ENCODE measurements at places on chromosomes 5 and 9.

- DNase-seq: no peak
These were observed 34.2 kb downstream of the IL31RA start for GRCh38 chr5:55885359-55885758.

GRCh38 chr5:104904561-104904960 lies 1342.0 kb upstream of the NUDT12 start:
- no peak for DNase-seq

GRCh38 chr5:167575330-167575729 lies 716.1 kb upstream of the WWC1 start:
- no peak for DNase-seq

DNA sequence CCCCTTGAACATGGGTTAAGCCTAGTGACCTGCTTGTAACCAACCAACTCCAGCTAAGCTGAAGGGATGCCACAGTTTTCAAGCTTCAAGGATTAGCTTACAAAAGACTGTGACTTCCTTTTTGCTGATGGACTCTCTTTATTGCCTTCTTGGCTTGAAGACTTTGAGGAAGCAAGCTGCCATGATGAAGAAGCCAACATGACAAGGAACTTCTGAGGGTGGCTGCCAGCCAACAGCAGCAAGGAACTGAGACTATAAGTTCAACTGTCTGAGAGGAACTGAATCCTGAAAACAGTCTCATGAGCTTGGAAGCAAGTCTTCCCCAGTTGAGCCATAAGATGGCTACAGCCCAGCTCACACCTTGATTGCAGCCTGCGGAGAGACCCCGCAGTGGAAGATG lies 116.1 kb upstream of the TAF11L2 start:
- no peak for DNase-seq

- DNase-seq: no peak
These were observed 33.9 kb downstream of the HACD4 start for GRCh38 chr9:20997503-20998076.

DNA sequence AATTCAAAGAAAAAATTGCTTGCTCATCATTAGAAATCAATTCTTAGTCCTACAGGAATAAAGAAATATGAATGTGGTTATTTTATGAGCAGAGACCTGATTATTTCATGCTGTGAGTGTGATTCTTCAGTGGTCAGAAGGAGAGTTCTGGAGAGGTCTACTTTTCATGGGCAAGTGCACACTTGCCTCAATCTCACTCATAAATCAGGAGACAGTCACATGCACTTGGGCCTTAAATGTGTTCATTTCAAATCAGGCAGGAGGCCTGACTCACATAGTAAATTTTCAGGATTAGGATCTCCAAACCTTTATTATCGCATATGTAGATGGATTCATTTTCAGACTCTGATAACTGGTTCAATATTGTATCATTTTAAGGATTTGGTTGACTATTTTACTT lies 323.2 kb upstream of the CCNH start:
- DNase-seq: no peak

GRCh38 chr9:131584858-131585257 lies 39.5 kb downstream of the PRRT1B start:
- no peak for DNase-seq

DNA sequence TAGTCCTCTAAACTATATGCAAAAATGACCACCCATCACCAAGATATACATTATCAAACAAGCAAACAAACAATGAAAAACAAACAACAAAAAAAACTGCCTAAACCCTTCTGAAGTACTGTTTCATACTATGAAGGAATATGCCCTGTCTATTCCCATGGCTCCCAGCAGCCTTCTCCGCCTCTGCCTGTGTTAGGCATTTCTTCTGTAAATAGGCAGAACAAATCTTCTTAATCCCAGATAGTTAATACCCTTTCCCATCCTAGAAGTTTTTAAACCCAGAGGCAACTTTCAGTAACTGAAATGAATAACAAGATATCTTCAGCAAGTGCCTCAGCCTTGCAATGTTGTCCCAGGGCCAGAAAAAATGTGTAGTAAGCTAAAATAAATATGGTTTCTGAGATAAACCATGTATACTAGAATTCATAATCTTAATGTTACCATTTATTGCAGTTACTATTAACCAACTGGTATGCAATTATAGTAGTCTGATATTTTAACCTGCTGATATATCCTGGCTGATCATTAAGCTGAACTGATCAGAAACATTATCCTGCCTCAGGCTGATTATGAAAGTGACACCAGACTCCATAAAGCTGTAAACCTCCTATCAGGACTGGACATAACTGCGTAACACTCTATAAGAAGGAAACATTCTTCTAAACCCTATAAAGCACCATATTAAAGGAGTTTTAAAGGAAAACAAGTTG lies 68.5 kb downstream of the ANKRD31 start:
- no peak for DNase-seq

GRCh38 chr9:23120630-23121029 lies 674.0 kb downstream of the DMRTA1 start:
- no peak for DNase-seq

GRCh38 chr9:93057042-93057702 lies 1.3 kb upstream of the SUSD3 start:
- no peak for DNase-seq

GRCh38 chr5:126137891-126138280 lies 285.3 kb upstream of the GRAMD2B start:
- DNase-seq: no peak

DNA sequence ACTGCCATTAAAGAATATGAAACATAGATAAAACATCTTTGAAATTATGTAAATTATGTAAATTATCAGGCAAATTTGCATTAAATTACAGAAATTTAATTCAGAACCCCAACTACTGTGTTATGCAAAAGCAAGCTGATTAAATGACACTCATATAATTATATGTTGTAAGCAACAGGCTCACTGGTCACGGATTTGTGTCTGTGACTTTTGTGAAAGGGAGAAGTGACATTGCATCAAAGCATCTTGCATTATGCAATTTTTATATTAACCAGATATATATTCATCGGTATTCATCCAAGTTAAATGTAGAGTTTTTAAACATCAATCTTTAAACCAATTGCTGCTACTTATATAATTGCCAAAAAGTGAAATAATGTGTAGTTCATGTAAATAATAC lies 13.0 kb upstream of the GLIPR2 start:
- DNase-seq: no peak

- DNase-seq: no peak
These were observed 106.2 kb downstream of the PRDM9 start for GRCh38 chr5:23613566-23613965.

DNA sequence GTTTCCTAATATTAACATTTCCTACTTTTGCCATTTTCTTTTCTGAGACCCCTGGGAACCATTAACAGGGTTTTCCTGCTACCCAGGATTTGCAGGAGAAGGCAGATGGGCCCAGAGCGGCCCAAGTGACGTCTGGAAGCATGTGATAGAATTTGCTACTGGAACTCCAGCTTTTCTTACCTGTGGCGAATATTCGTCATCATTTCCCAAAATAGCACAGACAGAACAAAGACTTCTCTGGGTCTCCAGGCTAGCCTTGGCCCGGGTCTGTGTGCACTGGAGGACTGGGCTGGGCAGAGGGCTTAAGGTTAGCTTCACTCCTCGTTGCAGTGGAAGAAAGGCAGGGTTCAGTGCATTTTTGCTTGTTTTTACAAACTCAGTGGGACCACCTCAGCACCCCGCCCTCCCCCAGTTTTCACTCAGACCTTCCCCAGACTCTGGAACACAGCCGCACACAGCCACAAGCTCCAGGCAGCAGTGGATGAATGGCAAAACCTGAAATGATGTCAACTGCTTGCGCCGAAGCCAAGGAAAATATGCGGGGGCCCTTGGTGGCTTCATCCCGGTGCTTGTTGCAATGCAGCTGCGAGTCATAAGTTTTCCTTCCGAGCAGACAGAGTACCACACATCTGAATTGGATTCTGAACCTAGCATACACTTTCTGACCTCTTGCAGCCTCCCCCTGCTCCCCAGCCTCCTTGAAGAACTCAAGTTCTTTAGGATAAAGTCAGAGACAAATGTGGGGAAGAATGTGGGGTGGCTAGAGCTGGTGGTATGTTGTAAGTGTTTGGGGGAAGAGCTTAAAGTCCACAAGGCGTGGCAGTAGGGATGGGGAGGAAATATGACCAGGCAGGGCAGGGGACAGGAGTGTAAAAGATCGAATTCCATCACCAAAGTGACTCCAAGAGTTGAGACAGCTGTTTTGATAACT lies 586.0 kb downstream of the CCDC171 start:
- no peak for DNase-seq

DNA sequence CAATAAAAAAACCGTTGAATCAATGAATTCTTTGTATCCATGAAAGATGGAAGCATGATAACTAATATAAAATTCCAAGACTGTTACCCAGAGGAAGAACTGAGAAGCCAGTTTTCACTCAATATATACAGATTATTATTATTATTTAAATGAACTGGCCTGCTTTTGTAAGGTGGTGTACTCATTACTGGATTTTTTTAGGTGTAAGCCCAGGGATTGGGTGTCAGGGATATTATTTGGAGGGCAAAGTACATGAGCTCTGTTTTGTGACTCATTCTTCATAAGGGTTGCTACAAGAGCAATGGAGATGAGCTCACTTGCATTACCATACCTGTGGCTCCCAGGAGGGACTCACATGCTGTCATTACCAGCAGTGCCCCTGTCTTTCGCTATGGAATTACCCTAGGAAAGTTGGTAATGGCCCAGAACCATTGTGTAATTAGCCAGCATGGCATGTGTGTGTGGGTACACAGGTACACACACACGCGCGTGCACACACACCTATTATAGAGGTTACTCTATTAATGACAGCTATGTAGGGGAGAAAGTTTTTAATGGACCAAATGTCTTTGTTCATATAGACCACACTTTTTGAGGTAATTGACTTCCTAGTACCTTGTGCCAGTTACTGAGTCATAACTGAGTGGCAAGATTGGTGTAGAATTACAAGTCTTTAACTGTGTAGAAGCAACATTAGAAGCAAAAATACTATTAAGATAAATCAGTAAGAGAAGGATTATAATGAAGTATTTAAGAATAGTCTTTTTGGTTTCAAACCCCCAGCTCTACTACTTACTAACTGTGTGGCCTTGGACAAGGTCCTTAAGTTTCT lies 143.4 kb downstream of the GDNF start:
- DNase-seq: no peak

GRCh38 chr5:18394443-18394804 lies 760.2 kb downstream of the TAF11L14 start:
- DNase-seq: no peak

- no peak for DNase-seq
These were observed 396.6 kb downstream of the TLR4 start for GRCh38 chr9:118100529-118101419.

DNA sequence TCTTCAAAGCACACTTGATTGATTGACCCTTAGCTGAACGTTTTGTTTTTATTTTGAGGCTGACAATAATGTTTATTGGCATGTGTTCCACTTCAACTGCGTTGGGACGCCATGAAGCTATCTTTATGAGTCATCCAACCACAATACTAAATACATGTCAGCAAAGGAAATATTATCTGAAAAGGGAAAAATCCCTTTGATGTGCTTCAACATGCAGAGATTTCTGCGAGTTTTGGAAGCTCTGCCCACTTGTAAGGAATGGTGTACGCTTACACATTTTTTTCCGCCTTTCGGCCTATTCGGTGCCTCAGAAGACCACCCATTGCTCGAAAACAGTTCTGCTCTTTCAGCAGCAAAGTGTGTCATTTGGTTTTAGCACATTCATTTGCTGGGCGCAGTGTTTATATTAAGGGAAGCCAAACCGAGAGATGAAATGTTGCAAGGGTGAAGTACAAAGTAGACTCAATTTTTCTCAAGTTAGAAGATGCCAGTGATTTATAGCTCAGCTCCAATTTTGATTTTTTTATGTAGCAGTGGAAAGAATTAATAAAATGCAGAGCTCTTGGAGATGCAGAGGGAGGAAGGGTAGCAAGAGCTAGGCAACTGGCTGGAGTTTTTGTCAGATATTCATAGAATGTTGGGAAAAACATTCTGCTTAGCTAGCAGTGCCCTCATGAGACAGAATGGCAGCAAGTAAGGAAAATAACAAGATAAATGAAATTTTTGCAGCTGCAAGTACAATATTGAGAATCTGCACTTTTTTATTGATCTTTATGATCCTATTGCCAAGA lies 68.9 kb downstream of the PRDM6 start:
- DNase-seq: no peak

DNA sequence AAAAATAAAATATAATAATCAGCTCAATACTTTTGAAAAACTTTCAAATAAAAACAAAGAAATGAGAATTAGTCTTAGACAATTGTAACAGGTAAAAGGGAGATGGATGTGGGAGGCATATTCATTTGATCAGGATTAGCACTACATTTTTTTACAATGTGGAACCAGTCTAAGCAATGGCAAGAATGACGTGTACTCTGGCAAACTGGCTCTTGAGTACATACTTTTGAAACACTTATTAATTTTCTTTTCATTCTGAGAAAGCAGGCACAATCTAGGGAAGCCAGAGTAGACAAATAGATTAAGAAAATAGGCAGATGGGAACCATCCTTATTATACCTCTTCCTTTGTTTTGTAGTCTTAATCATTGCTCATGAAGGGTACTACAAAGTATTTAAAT lies 79.7 kb downstream of the MEF2C start:
- no peak for DNase-seq

DNA sequence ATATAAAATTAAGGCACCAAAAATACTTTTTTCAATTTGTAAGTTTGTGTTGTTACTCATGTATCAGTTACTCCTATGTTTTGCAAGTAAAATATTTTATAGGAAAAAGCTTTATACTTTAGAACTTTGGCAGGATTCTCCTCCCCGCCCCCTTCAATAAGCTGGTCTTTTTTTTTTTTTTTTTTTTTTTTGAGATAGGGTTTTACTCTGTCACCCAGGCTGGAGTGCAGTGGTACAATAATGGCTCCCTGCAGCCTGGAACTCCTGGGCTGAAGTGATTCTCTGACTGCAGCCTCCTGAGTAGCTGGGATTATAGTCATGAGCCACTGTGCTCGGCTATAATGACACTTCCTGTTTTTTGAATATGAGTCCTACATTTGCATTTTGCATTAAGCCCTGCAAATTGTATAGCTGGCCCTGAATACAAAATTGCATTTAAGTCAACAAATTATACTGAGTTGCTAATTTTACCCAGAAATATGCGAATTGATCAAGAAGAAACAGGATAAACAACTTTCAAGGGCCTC lies 192.9 kb downstream of the PIK3R1 start:
- DNase-seq: no peak
